ENCODE measurements at places on chromosomes 16 and 17.

GRCh38 chr17:38326996-38327792 is 16.6 kb downstream of the GPR179 start:
- no peak for DNase-seq

DNA sequence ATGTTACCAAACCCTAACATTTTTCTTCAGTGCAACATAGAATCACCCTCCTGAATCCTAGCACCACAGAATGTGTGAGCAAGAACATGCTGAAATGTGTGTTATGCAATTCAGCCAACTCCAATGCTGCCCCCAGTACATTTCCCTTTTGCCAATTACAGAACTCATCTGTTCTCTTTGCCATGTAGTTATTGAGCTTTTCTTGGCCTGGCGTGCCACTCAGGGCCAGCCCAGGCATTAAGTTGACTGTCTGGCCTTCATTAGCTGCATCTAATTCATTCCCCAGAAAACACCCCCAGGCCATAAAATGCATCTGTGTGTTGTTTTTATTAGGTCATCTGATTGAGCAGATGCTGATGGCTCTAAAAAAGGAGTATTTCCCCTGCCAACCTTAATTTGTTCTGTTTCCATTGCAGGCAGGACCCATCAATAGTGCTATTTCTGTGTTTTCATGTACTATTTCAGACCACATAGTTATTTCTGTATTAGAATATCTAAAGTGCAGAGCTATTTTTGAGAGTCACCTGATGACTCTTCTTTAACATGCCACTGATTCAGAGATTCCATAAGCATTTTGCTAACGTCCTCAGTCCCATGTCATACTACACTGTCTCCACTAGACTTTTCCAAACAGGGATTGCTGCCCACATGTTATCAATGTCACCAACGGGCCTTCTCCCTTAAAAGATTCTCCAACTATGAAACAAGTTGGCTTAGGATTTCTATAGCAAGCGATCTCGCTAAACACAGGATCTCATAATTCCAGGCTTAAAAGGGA is 969.7 kb downstream of the CDH11 start:
- DNase-seq: no peak

- peak; percentile 66 for DNase-seq
Measured at GRCh38 chr16:11621920-11622651, 35.4 kb upstream of the LITAF start.

GRCh38 chr17:18028952-18029540 is 9.9 kb downstream of the ATPAF2 start:
- no peak for DNase-seq

DNA sequence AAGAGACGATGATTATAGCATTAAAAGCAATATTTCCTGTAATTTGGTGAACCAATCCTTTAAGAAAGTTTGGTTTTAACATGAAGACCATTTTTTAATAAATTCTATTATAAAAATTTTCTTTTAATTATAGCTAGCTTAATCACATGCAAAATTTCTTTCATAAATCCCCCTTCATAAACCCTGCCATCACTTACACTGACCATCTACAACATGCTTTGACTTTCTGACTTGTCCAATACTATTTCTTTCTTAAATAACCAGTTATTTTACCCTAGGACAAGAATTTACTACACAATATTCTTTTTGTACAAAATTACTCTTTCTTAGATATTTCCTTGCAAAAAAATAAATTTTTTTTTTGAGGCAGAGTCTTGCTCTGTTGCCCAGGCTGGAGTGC is 1334.8 kb downstream of the CDH11 start:
- DNase-seq: no peak

- DNase-seq: no peak
Measured at GRCh38 chr17:43219001-43219400, 7.3 kb downstream of the TMEM106A start.

DNA sequence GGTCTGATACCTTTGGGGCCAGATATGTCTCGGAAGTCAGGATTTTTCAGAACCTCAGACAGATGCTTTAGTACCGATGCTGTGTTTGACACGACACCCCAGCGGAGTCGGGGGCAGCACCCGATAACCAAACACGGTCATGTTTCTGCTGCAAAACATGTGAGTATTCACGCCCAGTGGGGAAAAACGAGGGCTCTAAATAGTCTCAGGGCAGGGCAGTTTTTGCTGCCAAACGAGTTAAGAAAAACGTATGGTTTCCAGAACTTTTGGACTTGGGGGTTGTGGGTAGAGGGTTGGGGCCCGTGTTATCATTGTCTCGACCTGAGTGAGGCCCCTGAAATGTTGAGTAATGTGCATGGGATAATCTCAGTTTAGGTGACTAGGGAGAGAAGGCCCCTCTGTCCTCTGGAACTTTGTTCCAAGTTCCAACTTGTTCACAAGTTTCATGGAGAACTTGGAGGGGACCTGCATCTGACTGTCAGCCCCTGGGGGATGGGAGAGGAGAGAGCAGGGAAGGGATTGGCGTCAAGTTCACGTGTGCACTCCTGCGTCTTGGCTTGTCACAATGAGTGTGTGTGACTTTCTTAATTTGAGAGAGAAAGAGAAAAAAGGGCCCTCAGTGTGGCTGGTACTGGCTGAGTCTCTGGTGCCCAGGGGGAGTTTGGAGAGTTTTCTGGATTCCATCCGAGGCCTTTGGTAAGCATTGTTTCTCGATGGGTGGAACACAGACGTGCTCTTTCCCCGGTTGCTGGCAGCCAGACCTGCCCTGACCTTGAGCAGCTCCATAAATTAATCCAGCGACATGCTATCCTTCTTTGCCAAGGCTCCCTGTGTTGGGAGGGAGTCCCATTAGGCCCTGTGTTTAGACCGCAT is 83.9 kb upstream of the CIBAR2 start:
- DNase-seq: no peak

DNA sequence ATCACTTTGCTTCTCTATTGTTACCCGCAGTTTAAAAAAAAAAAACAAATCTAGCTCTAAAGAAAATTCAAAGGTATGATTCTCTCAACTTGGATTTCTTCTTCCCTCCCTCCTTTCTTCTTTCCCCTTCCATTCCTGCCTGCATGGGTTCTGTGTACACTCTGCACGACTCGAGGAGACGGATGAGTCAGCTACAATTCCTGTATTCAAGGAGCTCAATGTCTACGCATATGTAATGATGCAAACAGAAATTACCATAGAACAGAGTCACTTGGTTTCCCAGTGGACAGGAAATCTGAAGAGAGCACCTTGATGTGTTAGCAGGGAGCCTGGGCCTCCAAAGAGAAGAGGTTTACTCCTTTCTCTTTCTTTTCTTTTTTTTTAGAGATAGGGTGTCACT is 92.3 kb downstream of the VPS53 start:
- DNase-seq: no peak

GRCh38 chr17:66002812-66003211 is 189.1 kb downstream of the CEP112 start:
- DNase-seq: no peak

- DNase-seq: no peak
Measured at GRCh38 chr17:42908872-42909700, 8.5 kb downstream of the G6PC1 start.

- DNase-seq: no peak
Measured at GRCh38 chr16:10196999-10197398, 14.8 kb upstream of the GRIN2A start.

DNA sequence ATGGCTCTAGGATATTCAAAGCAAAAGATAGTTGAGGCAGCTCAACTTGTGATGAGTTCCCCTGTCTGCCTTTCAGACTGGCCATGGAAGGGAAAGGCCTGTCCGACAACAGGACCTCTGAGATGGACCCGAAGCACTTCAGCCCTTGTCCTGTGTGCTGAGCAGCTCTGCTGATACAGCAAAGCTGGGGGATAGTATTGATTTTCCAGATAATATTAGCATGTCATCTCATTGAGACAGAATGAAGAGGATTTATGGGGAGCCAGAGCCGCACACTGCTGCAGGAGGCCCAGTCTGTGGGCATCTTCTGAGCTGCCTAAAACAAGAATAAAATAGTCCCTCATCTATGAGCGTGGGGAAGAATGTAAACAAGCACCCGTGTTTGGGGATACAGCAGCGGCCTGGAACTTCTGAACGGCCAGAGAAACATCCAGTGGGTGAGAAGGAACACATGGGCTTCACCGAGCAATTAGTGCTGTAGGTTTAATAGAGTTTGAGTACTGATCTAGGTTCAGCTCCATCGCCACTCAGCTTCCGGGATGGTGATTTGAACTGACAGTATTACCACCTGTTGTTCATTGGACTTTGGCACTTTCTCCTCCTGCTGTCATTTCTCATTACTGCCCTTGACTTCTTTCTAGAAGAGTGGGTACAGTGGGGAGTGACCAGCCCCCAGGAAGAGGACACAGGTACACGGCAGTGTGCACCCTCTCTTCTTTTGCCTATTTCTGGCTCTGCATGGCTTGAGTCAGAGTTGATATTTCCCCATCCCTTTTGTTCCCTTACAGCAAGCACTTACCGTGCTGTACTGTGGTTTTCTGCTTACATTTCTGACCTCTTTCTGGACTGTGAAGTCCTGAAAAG is 96.5 kb upstream of the TBX2 start:
- DNase-seq: no peak

- DNase-seq: no peak
Measured at GRCh38 chr16:1289477-1289866, 20.0 kb upstream of the UBE2I start.

- no peak for DNase-seq
Measured at GRCh38 chr16:55562936-55563335, 3.5 kb upstream of the CAPNS2 start.

Data from central memory CD4-positive, alpha-beta T cell (primary cell).